ENCODE measurements at places on chromosomes 5 and 9. TPM values are rescaled to one million over a fixed set of nuclear protein-coding genes. Genes with fewer than 3 reads are reported as not detected.
A peak's percentile ranks its signal among the peaks of the same experiment; 100 is the strongest.

The GABBR2 gene
- 1.2 TPM for total RNA-seq

The ANKRD20A1 gene
- not detected for total RNA-seq

The PSMD5 gene
- total RNA-seq = 30.5 TPM

The ZNF622 gene
- total RNA-seq = 30.8 TPM

The VCAN gene
- total RNA-seq = 393 TPM

The FRRS1L gene
- total RNA-seq = 2.2 TPM

The HCN1 gene
- total RNA-seq = 7.6 TPM

DNA sequence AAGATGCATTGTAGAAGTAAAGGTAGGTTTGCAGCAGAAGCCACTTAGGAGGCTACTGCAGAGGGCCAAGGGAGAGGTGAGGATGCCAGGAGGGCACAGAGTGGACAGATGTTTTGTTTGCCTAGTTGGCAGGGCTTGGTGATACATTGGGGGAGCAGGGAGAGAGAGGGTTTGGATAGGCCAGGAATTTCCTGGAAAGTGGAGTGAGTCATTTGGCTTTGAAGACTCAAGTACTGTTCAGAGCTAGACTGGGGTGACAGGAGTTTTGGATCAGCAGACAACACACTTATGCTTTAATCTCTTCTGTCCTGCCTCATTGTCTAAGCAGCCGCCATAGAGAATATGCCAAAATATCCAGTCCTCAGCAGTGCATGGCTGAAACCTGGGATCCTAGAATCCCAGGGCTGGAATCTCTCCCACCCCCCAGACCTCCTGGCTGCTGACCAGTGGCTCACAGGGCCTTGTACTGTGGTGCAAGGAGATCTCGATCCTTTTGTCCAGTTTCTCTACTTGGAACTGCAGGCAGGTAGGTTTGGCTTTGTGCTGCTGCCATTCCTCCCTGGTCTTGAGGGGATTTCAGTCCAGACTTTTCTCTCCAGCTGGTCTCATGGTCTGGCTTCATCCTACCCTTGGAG lies 11.0 kb downstream of the TMEM268 start:
- no peak for DNase-seq
- no peaks in the 10 kb centered on the region for H3K4me1 ChIP-seq
- no peaks in the 10 kb centered on the region for H3K27me3 ChIP-seq
- H3K36me3 ChIP-seq = no peaks in the 10 kb centered on the region

GRCh38 chr5:93346301-93346700 lies 234.7 kb downstream of the NR2F1-AS1 start:
- no peaks in the 10 kb centered on the region for H3K27me3 ChIP-seq
- H3K4me1 ChIP-seq = no peaks in the 10 kb centered on the region
- H3K4me3 ChIP-seq = no peak overlapping the region

DNA sequence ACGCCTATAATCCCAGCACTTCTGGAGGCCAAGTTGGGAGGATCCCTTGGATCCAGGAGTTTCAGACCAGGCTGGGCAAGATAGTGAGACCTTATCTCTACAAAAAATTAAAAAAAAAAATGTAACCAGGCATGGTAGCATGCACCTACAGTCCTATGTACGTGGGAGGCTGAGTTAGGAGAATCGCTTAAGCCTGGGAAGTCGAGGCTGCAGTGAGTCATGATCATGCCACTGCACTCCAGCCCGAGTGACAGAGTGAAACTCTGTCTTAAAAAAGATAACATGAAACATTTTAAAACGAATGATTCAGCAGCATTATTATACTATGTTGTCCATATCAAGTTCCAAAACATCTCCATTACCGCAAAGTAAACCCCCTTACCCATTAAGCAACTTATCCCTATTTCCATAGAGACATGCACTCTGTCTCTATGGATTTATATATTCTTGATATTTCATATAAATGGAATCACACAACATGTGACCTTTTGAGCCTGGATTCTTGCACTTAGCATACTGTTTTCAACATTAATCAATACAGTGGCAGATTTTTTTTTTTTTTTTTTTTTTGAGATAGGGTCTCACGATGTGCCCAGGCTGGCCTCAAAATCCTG lies 56.9 kb upstream of the MTMR12 start:
- H3K27me3 ChIP-seq = no peaks in the 10 kb centered on the region
- no peaks in the 10 kb centered on the region for H3K4me1 ChIP-seq
- H3K36me3 ChIP-seq = peaks cover 20% of the 10 kb centered on the region
- no peak overlapping the region for H3K4me3 ChIP-seq

GRCh38 chr5:91271999-91272398 lies 111.1 kb downstream of the ARRDC3 start:
- H3K4me3 ChIP-seq = no peak overlapping the region
- no peak for DNase-seq
- H3K36me3 ChIP-seq = no peaks in the 10 kb centered on the region
- no peak overlapping the region for H3K27ac ChIP-seq
- H3K4me1 ChIP-seq = peaks cover 4% of the 10 kb centered on the region

- H3K4me1 ChIP-seq = no peaks in the 10 kb centered on the region
- H3K4me3 ChIP-seq = no peak overlapping the region
- H3K27me3 ChIP-seq = no peaks in the 10 kb centered on the region
- peaks cover 65% of the 10 kb centered on the region for H3K36me3 ChIP-seq
- no peak overlapping the region for H3K27ac ChIP-seq
These were observed 26.1 kb upstream of the SEC16A start for GRCh38 chr9:136508729-136509500.

DNA sequence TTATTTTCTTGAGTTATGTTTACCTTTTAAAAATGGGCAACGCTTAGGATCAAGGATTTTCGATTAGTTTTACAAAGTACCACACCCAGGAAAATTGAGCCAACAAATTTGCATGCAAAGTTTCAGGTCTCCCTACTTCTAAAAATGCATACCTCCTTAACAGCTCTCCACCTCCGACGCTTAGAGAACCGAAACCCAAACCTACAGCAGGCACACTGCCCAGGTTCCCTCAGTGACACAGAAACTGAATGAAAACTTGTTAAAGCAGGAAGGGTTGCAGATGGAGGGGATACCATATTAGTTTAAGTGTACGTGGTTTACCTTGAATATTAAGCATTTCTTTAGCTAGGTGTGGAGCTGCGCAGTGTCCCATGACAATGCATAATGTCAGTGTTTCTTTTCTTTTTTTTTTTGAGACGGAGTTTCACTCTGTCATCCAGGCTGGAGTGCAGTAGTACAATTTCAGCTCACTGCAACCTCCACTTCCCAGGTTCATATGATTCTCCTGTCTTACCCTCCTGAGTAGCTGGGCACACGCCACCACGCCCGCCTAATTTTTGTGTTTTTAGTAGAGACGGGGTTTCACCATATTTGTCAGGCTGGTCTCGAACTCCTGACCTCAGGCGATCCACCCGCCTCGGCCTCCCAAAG lies 1.6 kb upstream of the SUB1 start:
- H3K27ac ChIP-seq = peak overlapping the region; percentile 47
- no peak overlapping the region for H3K4me3 ChIP-seq
- no peaks in the 10 kb centered on the region for H3K36me3 ChIP-seq
- H3K4me1 ChIP-seq = peaks cover 9% of the 10 kb centered on the region
- no peak for DNase-seq

- H3K27me3 ChIP-seq = peaks cover 3% of the 10 kb centered on the region
- H3K27ac ChIP-seq = no peak overlapping the region
- H3K36me3 ChIP-seq = no peaks in the 10 kb centered on the region
These were observed 9.3 kb downstream of the ZBED3 start for GRCh38 chr5:77077829-77078176.

GRCh38 chr9:129558551-129559505 lies 62.1 kb downstream of the C9orf50 start:
- peaks cover 60% of the 10 kb centered on the region for H3K4me1 ChIP-seq
- peak; percentile 79 for DNase-seq
- no peaks in the 10 kb centered on the region for H3K27me3 ChIP-seq
- H3K4me3 ChIP-seq = peak overlapping the region; percentile 2
- no peaks in the 10 kb centered on the region for H3K36me3 ChIP-seq
- H3K27ac ChIP-seq = 0 out of 2 replicates have a peak overlapping the region, but pooled peaks have one; percentile 76

- H3K4me1 ChIP-seq = no peaks in the 10 kb centered on the region
- H3K27me3 ChIP-seq = no peaks in the 10 kb centered on the region
- DNase-seq = no peak
These were observed 328.6 kb downstream of the ENC1 start for GRCh38 chr5:74311961-74312360.

DNA sequence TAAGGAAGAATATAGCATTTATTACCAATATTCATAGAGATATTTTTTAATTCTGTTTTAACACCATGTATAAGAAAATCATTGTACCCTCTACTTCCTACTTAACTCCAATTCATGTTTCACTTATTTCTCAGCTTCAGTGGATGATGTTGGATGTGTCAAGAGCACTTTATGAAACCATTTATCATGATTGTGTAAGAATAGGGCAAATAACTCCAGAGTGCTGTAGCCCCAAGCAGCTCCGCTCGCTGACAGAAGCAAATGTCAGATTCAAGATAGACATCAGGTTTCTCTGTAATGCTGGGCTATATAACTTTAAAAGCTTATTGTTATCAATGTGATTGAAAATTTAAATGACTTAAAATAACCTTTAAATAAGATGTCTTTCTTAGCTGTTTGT lies 50.4 kb downstream of the MAST4 start:
- H3K4me3 ChIP-seq = no peak overlapping the region
- no peak overlapping the region for H3K27ac ChIP-seq
- no peak for DNase-seq
- H3K4me1 ChIP-seq = no peaks in the 10 kb centered on the region
- H3K36me3 ChIP-seq = no peaks in the 10 kb centered on the region
- no peaks in the 10 kb centered on the region for H3K27me3 ChIP-seq

GRCh38 chr5:88745093-88745696 lies 137.8 kb downstream of the MEF2C start:
- H3K27ac ChIP-seq = no peak overlapping the region
- H3K36me3 ChIP-seq = no peaks in the 10 kb centered on the region
- DNase-seq = no peak
- H3K27me3 ChIP-seq = no peaks in the 10 kb centered on the region
- H3K4me3 ChIP-seq = no peak overlapping the region

DNA sequence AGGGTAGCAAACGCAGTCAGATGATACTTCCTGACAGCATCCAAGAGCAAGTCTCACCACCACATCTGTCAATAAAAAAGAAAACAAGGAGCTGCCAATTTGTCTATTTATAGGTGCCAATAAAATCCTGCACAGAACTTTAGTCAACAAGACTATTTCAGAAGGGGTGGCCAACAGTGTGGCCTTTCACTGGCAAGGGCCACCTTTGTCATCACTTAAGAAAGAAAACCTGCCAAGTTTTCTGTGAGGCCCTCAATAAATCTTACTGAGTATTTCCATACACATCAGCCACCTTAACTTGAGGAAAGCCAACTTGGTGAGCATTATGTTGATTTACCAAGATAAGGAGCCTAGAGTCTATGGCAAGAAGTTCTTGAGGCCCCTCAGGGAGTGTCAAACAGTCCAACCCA lies 312.3 kb downstream of the ENC1 start:
- DNase-seq = no peak
- no peak overlapping the region for H3K4me3 ChIP-seq
- no peaks in the 10 kb centered on the region for H3K36me3 ChIP-seq
- no peaks in the 10 kb centered on the region for H3K4me1 ChIP-seq

GRCh38 chr9:121684381-121685145 lies 33.1 kb downstream of the DAB2IP start:
- H3K27me3 ChIP-seq = no peaks in the 10 kb centered on the region
- H3K36me3 ChIP-seq = no peaks in the 10 kb centered on the region
- H3K4me3 ChIP-seq = no peak overlapping the region
- H3K27ac ChIP-seq = no peak overlapping the region
- no peaks in the 10 kb centered on the region for H3K4me1 ChIP-seq
- peak; percentile 91 for DNase-seq

GRCh38 chr9:113427629-113428028 lies 17.1 kb downstream of the C9orf43 start:
- no peak overlapping the region for H3K4me3 ChIP-seq
- no peaks in the 10 kb centered on the region for H3K36me3 ChIP-seq
- DNase-seq = no peak
- H3K27ac ChIP-seq = no peak overlapping the region
- H3K27me3 ChIP-seq = no peaks in the 10 kb centered on the region
- H3K4me1 ChIP-seq = no peaks in the 10 kb centered on the region

- no peaks in the 10 kb centered on the region for H3K36me3 ChIP-seq
- H3K4me1 ChIP-seq = no peaks in the 10 kb centered on the region
- H3K4me3 ChIP-seq = no peak overlapping the region
- H3K27ac ChIP-seq = no peak overlapping the region
- no peaks in the 10 kb centered on the region for H3K27me3 ChIP-seq
- DNase-seq = no peak
These were observed 18.5 kb upstream of the ERMP1 start for GRCh38 chr9:5851445-5851844.

DNA sequence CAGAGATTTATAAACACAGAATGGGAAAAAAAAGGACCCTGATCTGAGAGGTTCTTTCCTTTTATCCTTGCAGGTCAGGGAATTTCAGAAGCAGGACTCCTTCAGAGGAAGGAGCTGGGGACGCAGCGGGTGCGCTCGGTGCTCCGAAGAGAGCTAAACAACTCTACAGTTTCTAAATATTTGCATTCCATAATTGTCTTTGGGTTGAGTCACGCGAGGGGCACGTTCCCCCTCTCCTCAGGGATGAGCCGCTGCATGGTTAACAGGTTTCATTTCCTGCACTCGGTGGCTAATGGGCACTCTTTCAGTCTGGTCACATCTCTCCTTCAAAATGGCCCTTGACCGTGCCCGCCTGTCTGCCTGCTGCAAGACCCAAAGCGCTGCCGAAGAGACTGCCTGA lies 165.0 kb upstream of the HMHB1 start:
- DNase-seq = no peak
- no peaks in the 10 kb centered on the region for H3K36me3 ChIP-seq
- H3K4me1 ChIP-seq = peaks cover 3% of the 10 kb centered on the region
- no peak overlapping the region for H3K27ac ChIP-seq
- no peaks in the 10 kb centered on the region for H3K27me3 ChIP-seq

GRCh38 chr9:121818016-121818661 lies 166.7 kb downstream of the DAB2IP start:
- H3K4me3 ChIP-seq = no peak overlapping the region
- peaks cover 9% of the 10 kb centered on the region for H3K4me1 ChIP-seq
- H3K27me3 ChIP-seq = no peaks in the 10 kb centered on the region
- no peak overlapping the region for H3K27ac ChIP-seq

- DNase-seq = no peak
- H3K4me3 ChIP-seq = no peak overlapping the region
- H3K4me1 ChIP-seq = peaks cover 14% of the 10 kb centered on the region
- H3K27ac ChIP-seq = no peak overlapping the region
- H3K36me3 ChIP-seq = no peaks in the 10 kb centered on the region
These were observed 49.9 kb upstream of the GARNL3 start for GRCh38 chr9:127214421-127215267.

- no peak for DNase-seq
- no peak overlapping the region for H3K4me3 ChIP-seq
- H3K4me1 ChIP-seq = no peaks in the 10 kb centered on the region
These were observed 244.2 kb downstream of the RFK start for GRCh38 chr9:76150013-76150412.

GRCh38 chr5:52709167-52709925 lies 78.4 kb upstream of the ITGA1 start:
- no peak for DNase-seq
- H3K36me3 ChIP-seq = no peaks in the 10 kb centered on the region
- no peak overlapping the region for H3K27ac ChIP-seq
- no peaks in the 10 kb centered on the region for H3K27me3 ChIP-seq
- no peaks in the 10 kb centered on the region for H3K4me1 ChIP-seq

DNA sequence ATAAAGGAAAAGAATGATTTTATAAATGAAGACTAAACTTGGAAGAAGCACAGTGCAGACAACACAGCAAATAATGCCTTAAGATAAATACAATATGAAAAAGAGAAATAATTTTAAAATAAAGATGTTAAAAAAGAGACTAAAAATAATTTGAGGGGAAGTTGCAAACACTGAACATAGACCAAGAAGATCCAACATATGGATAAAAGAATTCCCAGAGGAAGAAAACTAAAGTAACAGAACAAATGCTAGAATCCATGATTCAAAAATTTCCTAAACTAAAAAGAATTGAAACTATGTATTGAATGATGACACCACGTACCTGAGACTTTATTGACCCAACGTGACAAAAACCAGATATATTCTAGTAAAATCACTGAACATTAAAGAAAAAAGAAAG lies 18.7 kb upstream of the SMIM23 start:
- no peaks in the 10 kb centered on the region for H3K27me3 ChIP-seq
- H3K36me3 ChIP-seq = no peaks in the 10 kb centered on the region
- H3K27ac ChIP-seq = no peak overlapping the region
- H3K4me3 ChIP-seq = no peak overlapping the region
